ENCODE measurements at places on chromosomes 5 and 9.
A peak's percentile ranks its signal among the peaks of the same experiment; 100 is the strongest.

- no peak for DNase-seq
Observed at GRCh38 chr9:31873722-31874121, 510.7 kb upstream of the ACO1 start.

DNA sequence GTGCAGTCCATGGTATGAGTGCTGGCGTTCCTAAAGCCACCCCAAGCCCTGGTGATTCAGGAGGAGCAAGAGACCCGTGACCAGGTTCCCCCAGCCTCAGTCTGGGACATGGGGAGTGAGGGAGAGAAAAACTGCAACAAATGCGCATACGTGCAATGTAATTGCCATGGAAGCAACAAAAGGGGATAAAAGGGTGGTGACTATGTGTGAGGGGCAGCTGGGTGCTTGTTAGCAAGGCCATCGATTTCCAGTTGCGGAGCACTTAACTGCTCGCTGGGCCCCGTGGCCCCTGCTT is 709 bp upstream of the SH3PXD2B start:
- DNase-seq = no peak

DNA sequence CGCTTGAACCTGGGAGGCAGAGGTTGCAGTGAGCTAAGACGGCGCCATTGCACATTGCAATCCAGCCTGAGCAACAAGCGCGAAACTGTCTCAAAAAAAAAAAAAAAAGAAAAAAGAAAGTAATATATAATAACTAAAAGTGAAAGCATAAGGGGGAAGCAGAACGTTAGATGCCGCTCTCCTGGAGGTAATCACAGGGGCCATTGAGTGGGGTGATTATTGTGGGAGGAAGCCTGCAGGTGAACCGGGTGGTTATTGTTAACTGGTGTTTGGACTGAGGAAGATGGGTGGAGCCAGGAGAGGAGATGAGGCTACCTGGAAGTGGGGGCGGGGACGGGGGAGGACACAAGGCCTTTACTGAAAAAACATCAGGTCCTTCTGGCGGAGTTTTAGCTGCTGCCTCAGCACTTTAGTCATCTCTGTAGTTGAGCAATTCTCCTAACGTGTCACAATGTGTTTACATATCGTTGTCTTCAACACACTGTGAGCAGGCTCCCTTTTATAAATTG is 5.3 kb upstream of the TJP2 start:
- DNase-seq = peak; percentile 61

DNA sequence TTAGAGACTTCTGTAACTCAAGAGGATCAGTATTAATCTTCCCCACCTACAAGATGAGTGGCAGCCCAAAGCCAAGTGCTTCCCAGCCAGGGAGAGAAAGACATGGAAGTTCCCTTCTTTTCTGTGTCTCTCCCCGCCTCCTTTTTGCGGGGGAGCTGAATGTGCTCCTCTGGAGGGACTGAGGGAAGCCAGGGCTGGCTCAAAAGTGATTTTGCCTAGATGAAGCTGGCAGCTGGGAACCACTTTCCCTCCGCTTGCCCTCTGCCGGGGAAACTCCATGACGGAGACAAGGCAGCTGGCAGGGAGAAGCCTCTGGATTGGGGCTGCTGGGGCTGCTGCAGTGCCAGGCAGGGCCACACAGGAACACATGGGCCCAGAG is 24.4 kb downstream of the EGR1 start:
- DNase-seq = peak; percentile 36

DNA sequence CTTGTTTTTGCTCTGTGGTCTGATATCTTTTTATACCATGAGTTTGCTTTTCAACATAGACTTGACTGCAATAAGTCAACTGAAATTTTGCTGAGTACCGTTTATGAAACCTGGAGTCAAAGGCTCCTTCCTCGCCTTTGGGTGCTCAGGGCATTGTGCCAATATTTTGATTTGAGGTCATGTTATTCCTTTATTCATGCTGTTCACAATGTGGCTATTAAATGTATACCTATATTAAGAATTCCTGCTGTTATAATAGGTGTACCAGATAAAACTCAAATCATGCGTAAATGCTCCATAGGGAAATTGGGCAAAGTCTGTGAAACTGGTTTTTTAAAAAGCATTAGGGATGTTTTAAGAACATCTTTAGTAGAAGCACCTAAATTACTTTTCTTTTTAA is 334.0 kb upstream of the NUDT12 start:
- no peak for DNase-seq

DNA sequence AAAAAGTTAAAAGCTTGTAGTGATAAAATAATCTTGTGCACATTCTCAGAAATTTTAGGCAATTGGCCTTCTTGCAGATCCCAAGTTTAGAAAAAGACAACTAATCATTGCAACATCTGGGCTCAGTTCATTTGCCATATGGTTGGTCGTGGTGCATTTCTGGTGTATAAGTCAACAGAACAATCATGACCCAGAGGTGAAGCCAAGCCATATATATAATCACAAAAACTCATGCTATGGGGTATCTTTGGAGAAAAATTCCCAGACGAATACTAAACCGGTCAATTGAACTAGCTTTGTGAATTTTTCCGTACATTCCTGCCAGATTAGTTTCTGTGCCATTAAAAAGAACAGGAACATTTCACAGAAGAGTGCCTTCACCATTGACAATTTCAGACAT is 50.3 kb downstream of the FYB1 start:
- DNase-seq = no peak

GRCh38 chr9:31702957-31703356 is 681.5 kb upstream of the ACO1 start:
- DNase-seq = no peak

- DNase-seq = no peak
Observed at GRCh38 chr5:141850786-141851185, 27.4 kb downstream of the PCDH1 start.

GRCh38 chr9:5513966-5514616 is 3.8 kb downstream of the PDCD1LG2 start:
- DNase-seq = no peak

DNA sequence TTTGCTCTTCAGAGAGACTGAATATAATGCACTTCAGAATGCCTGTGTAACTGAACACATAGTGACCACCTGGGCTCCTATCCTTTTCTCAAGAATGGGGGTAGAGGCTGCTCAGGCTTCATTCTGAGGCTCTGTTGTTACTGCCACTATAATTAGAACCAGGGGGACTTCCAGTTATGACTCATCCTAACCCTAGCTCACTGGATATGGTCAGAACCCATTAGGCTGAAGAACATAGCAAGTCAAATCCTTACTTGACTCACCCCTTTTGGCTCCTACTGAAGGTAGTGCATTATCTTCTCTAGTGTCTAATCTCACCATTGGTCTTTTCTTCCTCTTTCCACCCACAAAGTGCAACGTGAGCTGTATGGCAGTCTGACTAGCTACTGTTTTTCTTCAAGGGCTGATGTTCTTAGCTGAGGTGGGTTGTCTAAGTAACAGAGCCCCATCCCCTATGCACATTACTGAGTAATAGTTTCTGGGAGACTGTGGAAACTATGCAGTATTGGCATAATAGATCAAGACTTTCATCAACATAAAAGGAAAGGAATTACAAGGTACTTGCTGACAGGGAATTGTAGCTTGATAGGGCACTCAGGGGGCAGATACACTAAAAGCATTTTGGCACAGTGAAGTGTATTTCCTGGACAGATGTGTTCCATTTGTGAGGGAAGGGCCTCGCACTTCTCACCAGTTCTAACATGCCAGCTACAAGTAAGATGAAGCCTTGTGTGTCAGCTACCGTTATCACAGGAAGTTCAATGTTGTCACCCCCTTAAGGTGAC is 431.0 kb upstream of the MEF2C start:
- peak; percentile 29 for DNase-seq

DNA sequence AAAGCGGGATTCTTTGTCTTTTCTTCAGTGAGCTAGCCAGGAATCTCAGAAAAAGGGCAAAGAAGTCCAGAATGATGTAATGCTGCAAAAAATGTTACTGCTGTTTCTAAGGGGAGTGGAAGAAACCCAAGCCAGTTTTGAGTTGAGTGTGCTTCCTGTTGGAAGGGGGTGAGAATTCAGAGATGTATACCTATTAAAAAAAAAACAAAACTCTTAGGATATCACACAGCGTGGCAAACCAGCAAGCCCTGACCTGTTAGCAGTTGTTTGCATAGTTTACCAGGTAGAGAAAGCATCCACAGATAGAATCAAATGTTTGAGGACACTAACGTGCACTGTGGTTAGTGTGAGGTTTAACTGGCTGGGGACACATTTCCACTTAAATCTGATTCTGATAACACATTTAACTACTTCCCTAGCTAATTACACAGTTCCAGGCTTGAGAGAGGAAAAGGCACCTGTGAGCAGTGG is 11.4 kb downstream of the BASP1 start:
- DNase-seq = no peak

GRCh38 chr9:137606005-137606621 is 627 bp downstream of the ARRDC1 start:
- no peak for DNase-seq

- peak; percentile 71 for DNase-seq
Observed at GRCh38 chr9:97983589-97984187, 547 bp downstream of the ANP32B start.

DNA sequence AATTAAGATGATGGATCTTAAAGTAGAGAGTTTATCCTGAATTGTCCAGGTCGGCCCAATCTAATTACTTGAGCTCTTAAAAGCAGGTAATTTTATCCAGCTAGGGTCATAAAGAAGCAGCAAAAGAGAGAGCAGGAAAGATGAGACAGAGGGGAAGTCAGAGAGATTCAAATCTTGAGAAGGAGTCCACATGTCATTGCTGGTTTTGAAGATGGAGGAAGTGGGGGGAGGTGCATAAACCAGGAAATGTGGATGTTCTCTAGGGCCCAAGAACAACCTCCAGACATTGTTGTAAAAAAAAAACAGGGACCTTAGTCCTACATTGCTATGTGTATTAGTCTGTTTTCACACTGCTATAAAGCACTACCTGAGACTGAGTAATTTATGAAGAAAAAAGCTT is 66.4 kb downstream of the SLCO4C1 start:
- DNase-seq = peak; percentile 25

DNA sequence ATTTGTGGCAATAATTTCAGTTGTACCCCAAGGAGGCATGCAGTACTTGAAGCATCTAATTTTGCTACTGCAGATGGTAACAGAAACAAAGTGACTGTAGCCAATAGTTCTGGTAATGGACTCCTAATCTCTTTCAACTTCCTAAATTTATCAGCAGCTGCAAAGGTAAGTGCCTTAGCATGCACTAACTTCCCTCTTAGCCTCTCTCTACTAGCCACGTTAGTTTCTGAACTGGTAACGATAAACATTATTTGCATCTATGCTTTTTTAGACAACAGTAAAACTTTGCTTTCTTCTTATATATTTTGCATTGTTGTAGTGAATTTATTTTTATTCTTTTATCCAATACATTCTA is 6.2 kb upstream of the CKS2 start:
- DNase-seq = no peak

DNA sequence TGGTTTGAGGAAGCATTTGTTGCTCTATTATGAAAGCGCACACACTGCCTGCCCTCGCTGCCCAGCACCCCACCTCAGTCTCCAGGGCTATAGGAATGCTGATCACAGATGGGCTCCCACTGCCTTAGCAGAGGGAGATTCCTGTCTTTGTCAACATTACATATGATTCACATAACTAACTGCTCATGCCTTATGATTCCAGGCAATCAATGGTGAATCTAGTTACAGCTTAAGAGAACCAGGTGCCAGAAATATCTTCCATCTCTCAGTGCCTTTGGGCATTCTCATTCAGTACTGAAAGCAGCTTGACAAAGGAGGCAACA is 458.9 kb upstream of the C9orf72 start:
- DNase-seq = no peak

Data from suppressor macrophage (primary cell).